ENCODE measurements at places on chromosomes 5 and 9.

DNA sequence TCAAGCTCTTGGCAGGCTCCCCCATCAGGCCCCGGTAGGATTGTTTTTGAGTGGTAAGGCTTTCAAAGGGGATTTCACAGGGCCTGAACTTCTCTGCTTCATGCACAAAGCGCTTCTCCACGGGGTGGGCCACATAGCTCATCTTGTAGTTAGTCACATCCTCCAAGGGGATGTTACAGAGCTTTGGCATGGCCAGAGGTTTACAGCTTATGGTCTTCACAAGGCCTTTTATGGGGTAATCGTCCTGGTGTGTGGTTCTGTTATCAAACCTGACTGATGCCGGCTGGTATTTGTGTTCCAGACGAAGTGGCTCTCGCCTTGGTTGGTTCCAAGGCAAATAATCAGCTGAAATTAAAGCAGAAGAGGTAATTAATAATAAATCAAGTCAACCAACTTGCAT, 104.3 kb downstream of the SAXO1 start:
- no peak for DNase-seq

DNA sequence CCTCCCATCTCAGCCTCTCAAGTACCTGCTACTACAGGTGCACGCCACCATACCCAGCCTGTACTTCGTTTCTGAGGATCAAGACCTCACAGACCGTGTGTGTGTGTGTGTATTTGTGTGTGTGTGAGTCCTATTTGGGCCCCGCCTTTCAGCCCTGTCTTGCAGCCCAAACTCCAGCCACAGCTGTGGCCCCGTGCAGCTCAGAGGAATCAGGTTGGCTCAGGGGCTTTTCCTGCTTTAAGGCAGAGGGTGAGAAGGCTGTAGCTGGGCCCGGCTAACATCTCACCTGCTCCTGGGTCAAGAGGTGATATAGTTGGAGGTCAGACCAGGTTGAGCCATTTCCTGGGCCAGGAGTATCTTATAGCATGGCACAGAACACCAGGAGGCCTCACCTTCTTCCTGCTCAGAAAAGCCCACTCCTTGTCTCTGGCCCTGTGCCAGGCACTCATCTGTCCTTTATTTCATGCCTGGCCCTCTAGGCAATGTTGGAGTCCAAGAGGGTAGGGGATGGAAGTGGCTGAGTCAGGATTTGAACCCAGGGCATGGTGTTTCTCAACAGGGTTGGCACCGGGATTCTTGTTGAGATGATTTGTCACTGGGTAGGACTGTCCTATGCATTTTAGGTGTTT, 1.6 kb upstream of the PHYKPL start:
- no peak for DNase-seq

- no peak for DNase-seq
Measured at GRCh38 chr5:126464016-126464415, 40.8 kb downstream of the GRAMD2B start.

GRCh38 chr5:176189857-176190256, 48.4 kb upstream of the SIMC1 start:
- no peak for DNase-seq

DNA sequence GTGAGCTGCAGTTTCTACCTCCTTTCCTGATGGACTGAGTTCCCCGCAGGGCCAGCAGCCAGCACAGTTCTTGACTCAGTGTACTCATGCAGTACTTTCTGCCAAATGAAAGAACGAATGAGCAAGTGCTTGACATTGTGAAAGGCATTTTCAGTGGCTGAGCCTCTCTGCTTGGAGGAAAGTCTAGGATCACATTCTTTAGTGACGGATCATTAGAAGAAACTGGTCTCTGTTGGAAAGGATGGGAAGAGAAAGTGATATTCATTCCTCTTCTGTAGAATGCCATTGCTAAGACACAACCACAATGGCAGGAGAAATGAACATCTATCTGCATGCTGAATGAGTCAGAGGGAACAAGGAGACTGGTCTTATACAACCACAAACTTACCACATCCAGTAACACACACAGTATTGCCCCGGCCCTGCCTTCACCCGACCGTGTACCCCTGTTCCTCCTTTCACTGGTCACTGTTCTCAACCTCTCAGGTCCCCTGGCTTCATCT, 206.9 kb downstream of the CRB2 start:
- DNase-seq: no peak

DNA sequence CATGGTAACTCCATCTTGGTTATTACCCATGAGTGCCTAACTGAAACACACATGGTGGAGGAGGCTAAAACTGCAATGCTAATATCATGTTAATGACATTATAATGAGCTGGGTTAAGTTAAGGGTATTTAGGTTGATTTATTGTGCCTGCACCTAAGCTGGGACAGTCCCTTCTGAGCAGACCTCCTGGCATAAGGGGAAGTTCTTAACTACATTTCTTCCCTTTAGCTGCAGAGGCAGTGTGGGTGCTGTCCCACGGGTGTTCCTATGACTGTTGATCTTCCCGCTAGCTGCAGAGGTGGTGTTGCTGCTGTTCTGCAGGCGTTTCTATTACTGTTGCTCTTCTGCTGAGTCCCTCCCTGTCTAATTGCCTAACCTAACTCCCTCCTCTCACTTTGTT, 183.9 kb downstream of the LURAP1L start:
- no peak for DNase-seq

DNA sequence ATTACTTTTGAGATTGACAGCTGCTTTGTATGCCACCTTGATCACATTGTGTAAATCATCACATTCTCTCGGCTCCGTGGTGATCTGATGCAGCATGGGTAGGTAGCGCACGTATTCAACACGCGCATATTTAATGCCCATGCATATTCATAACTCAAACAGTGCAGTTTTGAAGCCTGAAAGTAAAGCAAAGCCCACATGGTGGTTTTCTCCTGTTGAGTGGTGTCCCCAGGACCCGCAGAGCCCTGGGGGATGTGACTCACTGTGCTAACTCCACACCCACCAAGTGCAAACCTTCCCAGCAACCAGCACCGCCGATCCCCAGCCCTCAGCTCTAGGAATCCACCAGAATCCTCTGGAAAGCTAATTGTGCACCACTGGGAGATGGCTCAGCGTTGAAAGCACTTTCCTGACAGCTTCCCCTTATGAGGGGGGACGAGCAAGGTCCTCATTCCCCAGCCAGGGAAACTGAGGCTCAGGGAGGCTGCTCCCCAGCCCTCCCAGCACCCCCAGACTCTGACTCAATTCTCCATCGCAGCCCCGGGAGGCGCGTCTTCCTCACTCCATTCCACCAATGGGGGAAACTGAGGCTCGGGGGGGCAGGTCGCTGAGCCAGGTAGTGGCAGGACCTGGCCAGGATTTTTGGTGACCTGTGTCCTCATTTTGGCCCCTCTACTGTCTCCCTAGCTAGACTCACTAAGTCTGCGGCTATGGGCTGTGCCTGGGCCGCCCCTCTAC, 46.4 kb downstream of the SARDH start:
- DNase-seq: no peak

DNA sequence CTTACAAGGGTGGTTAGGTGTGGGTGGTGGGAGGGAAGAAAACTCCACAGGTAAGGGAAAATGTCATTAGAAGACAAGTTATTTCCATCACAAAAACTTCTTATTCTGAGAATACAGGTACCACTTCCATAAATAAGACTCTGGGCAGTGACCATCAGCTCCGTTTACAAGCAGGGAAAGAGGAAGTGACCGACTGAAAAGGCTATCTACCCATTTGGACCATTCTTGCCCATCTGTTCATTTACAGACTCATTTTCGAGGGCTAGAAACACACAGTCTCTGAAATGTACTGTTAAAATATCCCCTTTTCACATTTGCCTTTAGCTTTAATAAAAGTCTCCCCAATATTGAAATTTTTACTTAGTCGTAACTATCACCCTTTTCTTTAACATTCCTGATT, 79.5 kb downstream of the TTC39B start:
- no peak for DNase-seq

DNA sequence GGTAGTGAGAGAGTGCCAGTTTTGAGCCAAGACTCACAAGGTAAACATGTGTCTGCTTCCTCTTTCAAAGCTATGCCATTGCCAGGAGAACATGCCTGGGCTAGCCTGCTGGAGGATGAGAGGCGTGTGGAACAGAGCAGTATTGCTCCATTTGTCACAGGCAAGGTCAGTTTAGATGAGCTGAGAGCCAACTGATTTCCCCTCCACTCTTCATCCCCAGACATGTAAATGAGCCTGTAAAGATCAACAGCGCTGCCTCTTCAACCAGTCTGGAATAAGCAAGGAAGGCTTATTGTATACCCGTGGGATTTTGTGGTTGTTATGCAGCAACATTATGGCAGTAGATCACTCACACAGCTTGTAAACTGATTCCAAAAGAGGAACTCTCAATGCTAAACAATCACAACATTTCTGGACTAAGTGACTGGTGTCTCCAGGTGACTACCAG, 8.2 kb upstream of the GDNF start:
- no peak for DNase-seq

DNA sequence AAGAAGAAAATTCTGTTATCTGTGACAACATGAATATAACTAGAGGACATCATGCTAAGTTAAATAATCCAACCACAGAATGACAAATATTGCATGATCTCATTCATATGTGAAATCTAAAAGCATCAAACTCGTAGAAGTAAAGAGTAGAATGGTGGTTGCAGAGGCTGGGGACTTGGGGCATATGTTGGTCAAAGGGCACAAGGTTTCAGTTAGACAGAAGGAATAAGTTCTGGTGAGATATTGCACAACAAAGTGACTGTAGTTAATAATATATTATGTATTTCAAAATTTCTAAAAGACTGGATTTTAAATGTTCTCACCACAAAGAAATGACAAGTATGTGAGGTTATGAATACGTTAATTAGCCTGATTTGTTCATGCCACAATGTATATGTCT, 24.8 kb downstream of the GRIA1 start:
- no peak for DNase-seq

DNA sequence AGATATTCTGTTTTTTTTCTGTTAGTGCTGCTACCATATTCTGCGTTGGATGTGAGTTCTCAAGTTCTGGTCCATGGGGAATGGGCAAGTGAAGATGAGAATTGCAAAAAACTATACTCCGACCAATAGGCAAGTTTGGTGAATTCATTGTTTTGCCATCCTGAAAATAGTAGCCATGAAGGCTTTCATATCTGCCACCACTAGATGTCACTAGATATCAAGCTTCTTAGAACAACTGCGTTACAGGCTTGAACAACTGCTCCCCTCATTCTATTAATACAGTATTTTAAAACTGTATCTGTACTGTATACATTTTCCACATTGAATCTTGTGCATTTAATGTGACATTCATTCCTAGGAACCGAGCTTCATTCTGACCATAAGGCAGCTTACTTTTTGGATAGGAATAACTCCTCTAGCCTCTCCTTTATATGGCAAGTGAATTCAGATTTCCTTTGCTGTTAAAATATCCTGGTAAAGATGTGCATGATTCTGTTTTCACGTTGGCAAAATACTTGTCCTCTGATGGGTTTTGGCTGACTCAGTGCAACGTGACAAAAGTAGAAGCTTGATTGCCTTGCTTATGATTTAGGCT, 163.6 kb downstream of the SREK1 start:
- DNase-seq: no peak

- no peak for DNase-seq
Measured at GRCh38 chr9:116070256-116070914, 83.2 kb upstream of the PAPPA start.

- no peak for DNase-seq
Measured at GRCh38 chr5:58294598-58295305, 165.1 kb downstream of the PLK2 start.

GRCh38 chr9:16705111-16705604, 165.3 kb downstream of the BNC2 start:
- DNase-seq: no peak

DNA sequence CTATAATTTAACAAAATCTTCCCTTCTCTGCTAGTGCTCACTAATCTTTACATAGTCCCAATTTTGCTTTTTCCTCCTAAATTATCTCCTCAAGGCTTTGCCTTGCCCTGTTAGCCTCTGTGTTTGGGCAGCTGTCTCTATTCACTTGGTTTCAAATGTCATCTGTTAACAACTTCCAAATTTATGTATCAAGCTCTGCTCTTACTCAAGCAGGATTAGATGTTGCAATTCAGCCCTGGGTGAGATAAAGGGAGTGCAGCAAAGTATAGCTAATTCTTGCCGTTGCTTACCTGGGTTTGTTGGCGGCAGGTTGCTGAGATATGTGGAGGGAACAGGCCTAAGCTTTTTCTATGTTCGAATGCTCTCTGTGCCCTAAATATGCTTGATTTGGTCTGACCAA, 483.8 kb downstream of the DMAC1 start:
- no peak for DNase-seq

DNA sequence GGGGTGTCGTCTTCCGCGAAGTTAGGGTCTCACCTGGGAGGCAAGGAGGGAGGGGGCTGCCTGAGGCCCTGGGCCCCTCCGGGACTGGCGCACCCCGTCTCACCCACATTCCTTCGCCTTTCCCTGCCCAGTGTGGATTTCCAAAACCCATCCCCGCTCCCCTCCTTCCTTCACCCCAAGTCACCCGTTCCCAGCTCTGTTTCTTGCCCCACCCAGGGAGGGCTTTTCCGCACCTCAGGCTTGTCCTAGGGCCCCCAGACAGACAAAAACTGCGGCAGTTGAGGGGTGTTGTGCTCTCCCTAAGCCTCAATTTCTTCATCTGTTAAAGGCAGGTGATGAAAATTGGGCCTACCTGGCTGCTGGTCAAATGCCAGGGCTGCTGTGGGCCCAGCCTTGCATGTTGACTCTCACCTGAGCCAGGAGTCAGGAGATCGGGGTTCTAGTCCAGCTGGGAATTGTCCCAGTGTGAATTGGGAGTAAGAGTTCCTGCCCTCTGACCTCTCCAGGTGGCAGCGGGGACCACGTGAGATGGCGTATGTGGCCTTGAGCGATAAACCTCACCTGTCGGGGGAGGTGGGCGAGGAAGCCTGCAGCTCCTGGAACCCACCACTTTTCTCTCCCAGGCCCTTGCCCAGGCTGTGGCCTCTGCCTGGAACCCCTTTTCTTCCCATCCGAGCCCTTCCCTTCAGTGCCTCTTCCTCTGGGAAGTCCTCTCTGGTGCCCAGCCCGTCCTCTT, 143.4 kb upstream of the IER5L start:
- DNase-seq: no peak

DNA sequence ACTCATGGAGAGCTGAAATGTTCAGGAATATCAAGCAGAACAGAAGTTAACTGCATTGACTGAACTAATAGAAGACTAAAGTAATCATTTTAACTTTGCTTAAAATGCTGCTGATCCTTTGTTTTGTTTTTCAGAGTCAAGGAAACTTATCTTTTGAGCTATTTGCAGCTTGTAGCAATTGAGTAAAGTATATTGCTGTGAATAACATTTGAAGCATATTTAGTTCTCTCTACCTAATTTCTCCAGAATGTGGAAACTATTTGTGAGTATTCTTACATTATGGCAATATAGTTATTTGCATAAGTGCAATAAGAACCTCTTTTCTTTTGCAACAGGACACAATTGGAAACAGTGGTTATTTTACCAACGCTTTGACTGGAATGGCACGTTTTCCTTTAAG, 5.3 kb upstream of the SOX30 start:
- no peak for DNase-seq

- DNase-seq: peak; percentile 47
Measured at GRCh38 chr5:140175367-140176030, 511 bp downstream of the CYSTM1 start.

GRCh38 chr5:123438244-123438643, 15.0 kb upstream of the CEP120 start:
- DNase-seq: no peak

GRCh38 chr5:6633469-6634245, 417 bp downstream of the SRD5A1 start:
- no peak for DNase-seq

- no peak for DNase-seq
Measured at GRCh38 chr5:54700986-54701578, 183.5 kb downstream of the SNX18 start.

Data from activated naive CD4-positive, alpha-beta T cell (primary cell).